Naive B cell (primary cell): ENCODE measurements at places on chromosomes 2 and 18.

DNA sequence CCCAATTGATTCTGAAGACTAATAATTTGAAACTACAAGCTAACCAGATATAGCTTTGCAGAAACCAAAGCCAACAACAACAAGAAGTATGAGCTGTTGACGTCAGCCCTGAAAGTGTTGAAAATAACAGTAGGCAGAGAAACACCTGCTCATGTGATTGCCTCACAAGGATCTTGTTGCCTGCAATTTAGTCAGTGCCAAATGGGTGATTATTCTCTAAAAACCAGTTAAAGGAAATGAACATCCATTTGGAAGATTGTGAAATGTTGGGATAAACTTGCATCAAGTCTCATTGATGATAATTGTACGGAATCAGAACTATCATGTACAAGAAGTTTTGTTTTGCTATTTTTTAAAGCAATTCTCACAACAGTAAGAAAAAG lies 2.8 kb downstream of the CYTIP start:
- peak; percentile 64 for DNase-seq

DNA sequence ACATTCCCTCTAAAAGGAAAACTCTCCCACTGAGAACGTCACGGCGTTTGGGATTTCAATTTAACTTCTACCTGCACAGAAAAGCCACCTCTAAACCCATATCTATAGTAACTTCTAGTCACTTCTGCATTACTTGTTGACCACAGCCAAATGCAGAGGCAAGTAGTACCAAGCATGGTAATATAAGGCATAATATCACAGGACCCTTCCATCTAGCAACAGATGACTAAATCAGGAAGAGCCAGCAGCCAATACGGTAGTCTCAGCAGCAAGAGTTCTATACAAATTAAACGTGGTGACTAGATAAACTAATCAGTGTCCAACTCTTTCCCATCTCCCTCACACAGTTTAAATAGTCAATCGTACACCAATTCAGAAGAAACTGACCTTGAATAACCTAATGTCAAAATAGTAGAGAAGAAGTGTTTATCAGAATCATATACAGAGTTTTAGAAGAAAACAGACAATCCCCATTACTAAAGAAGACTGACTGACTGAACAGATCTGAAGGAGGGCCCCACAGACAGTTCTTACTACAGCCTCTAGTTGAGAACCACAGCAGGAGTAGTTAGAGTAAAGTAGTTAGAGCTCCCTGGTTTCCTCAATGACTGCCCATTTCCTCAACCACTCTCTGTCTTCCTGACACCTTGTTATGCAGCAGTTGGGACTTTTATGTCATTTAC lies 30.0 kb downstream of the MEMO1 start:
- DNase-seq, result peak; percentile 74

DNA sequence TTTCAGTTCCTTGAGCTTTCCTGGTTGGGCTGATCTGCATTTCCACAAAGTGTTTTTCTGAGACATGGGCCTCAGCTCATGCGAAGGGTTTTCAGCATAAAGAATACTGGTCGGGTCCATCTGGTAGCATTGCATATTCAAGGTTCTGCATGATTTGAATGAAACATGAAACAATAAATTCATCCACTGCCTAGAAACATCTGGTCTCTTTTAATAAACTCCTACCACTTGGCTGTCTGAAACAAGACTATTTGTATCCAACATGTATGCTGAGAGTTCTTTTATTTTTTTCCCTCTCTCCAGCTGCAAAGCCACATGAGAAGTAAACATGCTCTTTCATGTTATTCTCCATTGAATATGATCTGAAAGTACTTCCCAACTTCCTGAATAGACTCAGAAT lies 314.9 kb upstream of the SOX11 start:
- no peak for DNase-seq

GRCh38 chr2:67515056-67515455 lies 117.9 kb downstream of the ETAA1 start:
- no peak for DNase-seq

DNA sequence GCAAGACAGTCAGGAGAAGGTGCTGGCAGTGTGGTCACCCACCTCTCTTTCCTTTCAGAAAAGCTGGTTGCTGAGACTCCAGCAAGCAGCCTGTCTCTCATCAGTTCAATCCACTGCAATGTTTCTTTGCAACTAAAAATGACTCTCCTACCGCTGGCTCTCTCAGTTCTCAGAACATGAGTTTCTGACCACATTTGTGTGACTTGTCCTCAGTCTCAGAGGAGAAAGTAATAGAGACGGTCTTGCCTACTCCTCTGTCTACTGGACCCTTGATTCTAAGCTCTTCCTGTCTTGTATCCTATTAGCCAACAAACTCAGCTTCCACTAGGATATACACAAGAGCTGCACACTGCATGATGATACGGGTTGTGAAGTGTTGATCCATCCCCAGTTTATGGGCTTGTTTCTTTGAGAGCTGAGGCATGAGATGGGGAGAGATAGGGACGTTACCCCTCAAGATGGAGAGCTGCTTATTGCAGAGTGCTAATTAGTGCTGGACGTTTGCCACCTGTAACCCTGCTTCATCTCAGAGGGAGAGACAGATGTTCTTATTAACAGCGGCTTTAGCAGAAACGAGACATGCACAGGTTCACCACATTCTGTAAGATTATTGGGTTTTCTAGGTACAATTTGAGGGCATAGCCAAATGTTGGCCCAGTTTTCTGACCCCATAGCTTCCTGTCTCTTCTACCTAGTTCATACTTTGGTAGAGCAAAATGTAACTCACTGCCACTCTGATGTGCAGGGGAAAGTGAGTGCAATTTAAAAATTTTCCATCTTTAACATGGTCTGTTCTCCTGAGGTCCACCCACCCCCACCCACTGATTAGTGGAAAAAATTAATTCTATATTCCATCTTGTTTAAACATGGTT lies 32.4 kb upstream of the YWHAQ start:
- DNase-seq, result no peak
